ENCODE measurements at places on chromosomes 16 and 17. TPM values are rescaled to one million over a fixed set of nuclear protein-coding genes. Genes with fewer than 3 reads are reported as not detected.

- H3K4me1 ChIP-seq, result no peaks in the 10 kb centered on the region
- no peak for DNase-seq
- H3K27me3 ChIP-seq, result no peaks in the 10 kb centered on the region
- H3K4me3 ChIP-seq, result no peak overlapping the region
These were observed 19.1 kb downstream of the WWOX start for GRCh38 chr16:78118469-78119025.

DNA sequence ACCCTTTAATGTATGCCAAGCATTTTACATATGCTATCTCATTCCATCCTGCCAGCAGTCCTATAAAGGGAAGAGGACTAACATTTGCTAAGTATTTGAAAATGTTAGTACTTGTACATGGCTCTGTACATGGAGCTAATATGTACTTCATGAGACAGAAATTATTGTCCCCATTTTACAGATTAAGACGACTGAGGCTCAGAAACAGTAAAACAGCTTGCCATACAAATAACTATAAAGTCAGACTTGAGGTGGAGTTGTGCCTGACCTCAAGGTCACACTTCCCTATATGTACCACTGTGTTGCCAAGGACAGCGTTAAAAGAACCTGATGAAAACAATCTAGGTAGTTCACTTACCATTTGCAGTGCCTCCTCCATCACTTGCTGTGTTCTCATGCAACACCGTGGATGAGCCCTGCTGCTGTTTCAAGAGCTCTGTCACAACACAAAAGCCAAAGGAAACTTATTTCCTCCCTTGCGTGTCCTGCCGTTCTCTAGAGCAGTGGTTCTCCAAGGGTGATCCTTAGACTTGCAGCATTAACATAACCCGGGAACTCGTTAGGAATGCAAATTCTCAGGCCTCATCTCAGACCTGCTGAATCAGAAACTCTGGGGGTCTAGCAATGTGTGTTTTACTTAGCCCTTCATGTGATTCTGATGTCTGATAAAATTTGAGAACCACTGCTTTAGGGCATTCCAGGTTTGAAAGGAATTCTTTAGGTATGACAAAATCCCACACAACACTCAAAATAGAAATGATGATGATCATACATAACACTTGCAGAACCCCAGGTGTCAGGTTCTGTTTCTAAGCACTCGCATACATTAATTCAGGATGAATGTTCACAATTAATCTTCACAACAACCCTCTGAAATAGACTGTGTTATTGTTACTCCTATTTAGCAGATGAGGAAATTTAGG is 51.2 kb upstream of the MTMR4 start:
- no peak overlapping the region for H3K4me3 ChIP-seq
- no peaks in the 10 kb centered on the region for H3K36me3 ChIP-seq
- H3K27ac ChIP-seq, result no peak overlapping the region
- H3K27me3 ChIP-seq, result no peaks in the 10 kb centered on the region
- H3K4me1 ChIP-seq, result no peaks in the 10 kb centered on the region

DNA sequence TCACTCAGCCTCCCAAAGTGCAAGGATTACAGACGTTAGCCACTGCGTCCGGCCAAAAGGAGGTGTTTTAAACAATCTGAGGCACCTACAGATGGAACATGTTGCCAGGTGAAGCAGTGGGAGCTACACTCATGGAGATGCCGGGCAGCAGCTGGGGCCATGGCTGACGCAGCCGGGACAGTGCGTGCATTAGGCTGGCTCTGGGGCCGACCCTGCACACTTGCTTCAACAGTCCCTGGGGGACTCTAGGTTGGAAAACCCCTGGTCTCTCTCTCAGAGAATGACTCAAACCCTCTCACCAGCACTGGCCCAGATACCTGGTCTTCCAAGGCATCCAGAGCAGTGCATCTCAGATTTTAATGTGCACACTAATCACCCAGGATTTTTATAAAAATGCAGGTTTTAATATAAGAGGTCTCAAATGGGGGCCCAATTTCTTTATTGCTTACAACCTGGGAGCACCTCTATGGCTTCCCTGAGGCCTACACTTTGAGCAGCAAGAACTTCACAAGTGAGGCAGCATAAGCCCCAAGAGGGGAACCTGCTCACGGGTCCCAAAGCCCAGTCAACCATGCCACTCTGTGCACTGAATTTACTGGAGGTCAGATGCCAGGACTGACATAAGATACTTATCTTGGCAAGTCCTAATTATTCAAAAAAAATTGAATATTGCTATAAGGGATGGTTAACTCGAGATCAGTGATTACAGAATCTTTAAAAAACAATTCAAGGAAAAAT is 70.8 kb upstream of the TRAP1 start:
- no peaks in the 10 kb centered on the region for H3K4me1 ChIP-seq
- H3K27me3 ChIP-seq, result no peaks in the 10 kb centered on the region
- H3K4me3 ChIP-seq, result no peak overlapping the region
- H3K27ac ChIP-seq, result no peak overlapping the region

DNA sequence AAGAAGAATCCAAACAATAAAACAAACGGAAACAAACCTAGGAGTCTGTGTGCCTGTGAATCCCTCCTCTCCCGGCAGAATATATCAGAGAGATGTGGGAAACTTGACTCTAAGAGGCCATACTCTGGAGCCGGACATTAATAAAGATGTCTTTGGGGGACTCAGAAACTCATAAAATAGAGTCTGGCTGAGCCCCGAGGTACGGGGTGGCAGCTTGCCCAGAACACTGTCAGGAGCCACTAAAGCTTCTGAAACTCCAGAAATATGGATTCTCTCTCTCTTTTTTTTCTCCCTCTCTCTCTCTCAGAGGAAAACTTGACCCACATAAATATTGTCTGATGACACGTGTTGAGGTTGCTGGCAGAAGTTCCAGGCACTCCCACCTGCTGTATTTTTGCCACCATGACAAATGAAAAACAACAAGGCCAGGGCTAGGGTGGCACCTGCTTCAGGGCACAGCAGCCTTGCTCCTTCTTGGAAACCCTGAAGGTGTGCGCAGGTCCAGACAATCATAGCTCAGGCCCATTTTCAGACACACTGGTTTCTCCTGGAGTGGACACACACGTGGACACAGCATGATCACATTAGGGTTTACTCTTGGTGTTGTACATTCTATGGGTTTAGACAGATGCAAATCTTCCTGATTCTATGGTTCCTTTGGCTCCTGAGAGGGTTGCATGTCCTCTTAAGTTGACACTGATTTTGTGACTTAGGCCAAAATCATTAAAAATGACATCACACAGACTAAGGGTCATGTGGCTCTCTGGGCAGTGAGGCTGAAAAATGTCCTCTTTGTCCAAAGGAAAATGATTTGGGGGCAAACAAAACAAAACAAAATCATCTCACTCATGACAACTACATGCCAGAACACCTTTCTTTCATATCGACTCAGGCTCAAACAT is 282.6 kb upstream of the IRX3 start:
- H3K27me3 ChIP-seq, result no peaks in the 10 kb centered on the region
- no peaks in the 10 kb centered on the region for H3K36me3 ChIP-seq
- no peaks in the 10 kb centered on the region for H3K4me1 ChIP-seq
- no peak overlapping the region for H3K4me3 ChIP-seq
- H3K27ac ChIP-seq, result no peak overlapping the region
- DNase-seq, result no peak

- no peak for DNase-seq
- no peak overlapping the region for H3K4me3 ChIP-seq
- H3K27ac ChIP-seq, result no peak overlapping the region
- peaks cover 7% of the 10 kb centered on the region for H3K4me1 ChIP-seq
- no peaks in the 10 kb centered on the region for H3K27me3 ChIP-seq
- no peaks in the 10 kb centered on the region for H3K36me3 ChIP-seq
These were observed 19.2 kb downstream of the CYB561 start for GRCh38 chr17:63426917-63427308.

GRCh38 chr17:79645777-79646088 is 34.9 kb upstream of the RBFOX3 start:
- H3K36me3 ChIP-seq, result no peaks in the 10 kb centered on the region
- no peak overlapping the region for H3K27ac ChIP-seq
- peaks cover 2% of the 10 kb centered on the region for H3K27me3 ChIP-seq
- no peak overlapping the region for H3K4me3 ChIP-seq

DNA sequence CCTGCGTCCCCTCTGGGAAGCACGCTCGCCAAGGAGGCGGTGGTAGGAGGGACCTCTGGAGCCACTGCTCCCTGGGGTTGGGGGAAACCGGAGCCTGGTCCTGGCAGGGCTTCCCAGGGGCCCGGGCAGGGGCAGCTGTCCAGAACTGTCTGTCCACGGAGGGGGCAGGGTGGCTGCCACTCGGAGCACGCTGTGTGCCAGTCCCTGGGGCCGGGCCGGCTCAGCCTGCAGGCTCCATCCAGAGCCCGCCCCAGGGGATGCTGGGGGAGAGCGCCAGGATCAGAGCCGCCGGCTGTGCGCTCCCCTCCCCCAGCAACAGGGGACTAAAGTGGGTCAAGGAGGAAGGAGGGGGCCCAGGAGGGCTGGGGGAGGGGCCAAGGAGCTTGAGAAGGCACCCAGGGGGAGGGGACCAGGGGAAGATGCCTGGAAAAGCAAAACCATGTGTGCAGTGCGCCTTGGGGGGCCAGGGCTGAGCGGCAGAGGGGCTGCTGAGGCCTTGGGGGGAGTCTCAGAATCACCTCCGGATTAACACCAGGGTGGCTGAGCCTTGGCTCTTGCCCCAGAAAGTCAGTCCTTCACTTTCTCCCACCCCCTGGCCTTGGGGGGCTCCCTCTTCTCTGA is 21.3 kb downstream of the ZNF423 start:
- peak; percentile 90 for DNase-seq
- H3K4me1 ChIP-seq, result no peaks in the 10 kb centered on the region
- peaks cover 29% of the 10 kb centered on the region for H3K27me3 ChIP-seq
- no peaks in the 10 kb centered on the region for H3K36me3 ChIP-seq
- peak overlapping the region; percentile 25 for H3K4me3 ChIP-seq

DNA sequence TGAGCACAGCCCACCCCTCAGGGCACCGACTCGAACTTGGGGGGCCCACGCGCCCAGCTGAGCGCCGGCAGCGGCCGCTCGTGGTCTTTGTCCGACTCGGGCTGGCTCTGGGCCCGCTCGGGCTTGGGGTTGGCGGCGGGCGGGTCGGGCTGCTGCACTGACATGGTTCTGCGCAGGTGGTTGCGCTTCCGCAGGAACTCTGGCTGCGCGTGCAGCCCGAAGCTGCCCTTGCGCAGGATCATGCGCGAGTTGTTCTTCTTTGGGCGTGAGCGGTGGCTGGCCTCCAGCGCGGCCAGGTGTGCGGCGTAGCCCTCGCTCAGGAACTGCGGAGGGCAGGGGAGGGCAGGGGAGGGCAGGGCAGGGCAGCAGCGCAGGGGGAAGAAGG is 11.1 kb downstream of the PIMREG start:
- peak overlapping the region; percentile 13 for H3K4me3 ChIP-seq
- H3K4me1 ChIP-seq, result no peaks in the 10 kb centered on the region
- no peaks in the 10 kb centered on the region for H3K27me3 ChIP-seq
- peak overlapping the region; percentile 81 for H3K27ac ChIP-seq

DNA sequence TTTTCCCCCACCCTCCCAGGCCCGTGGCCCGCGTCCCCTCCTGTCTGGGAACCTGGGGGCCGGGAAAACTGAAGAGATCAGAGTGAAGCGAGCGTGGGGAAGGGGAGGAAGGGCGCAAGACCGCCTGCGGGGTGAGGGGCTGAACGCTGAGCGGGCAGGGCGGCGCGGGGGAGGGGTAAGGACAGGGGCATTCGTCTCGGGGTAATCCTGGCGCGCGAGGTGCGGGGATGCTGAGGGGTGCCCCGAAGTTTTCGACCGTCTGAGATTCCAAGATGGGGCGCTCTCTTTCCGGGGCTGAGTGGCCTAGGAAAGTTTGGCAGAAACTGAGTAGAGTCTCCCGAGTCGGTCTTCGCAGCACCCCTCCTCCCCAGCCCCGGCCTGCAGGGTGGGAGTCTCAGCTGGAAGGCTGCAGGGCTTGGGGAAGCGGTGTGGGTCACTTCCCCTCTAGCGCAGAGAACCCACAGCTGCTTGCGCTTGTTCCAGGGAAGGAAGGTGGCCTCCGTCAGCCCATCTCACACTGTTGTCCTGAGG is 555 bp downstream of the TTYH2 start:
- peak overlapping the region; percentile 42 for H3K4me3 ChIP-seq
- H3K27ac ChIP-seq, result no peak overlapping the region
- H3K4me1 ChIP-seq, result peaks cover 17% of the 10 kb centered on the region

GRCh38 chr16:49268667-49269066 is 13.0 kb downstream of the CBLN1 start:
- no peak for DNase-seq
- peaks cover 2% of the 10 kb centered on the region for H3K27me3 ChIP-seq
- H3K36me3 ChIP-seq, result no peaks in the 10 kb centered on the region
- no peak overlapping the region for H3K4me3 ChIP-seq
- H3K27ac ChIP-seq, result no peak overlapping the region
- no peaks in the 10 kb centered on the region for H3K4me1 ChIP-seq

GRCh38 chr16:28313587-28313986 is 21.3 kb downstream of the SBK1 start:
- peaks cover 3% of the 10 kb centered on the region for H3K36me3 ChIP-seq
- no peak overlapping the region for H3K27ac ChIP-seq
- no peak overlapping the region for H3K4me3 ChIP-seq
- peaks cover 50% of the 10 kb centered on the region for H3K4me1 ChIP-seq
- no peaks in the 10 kb centered on the region for H3K27me3 ChIP-seq

GRCh38 chr17:69069226-69069750 is 8.6 kb upstream of the ABCA9 start:
- H3K27ac ChIP-seq, result no peak overlapping the region
- H3K27me3 ChIP-seq, result no peaks in the 10 kb centered on the region
- no peaks in the 10 kb centered on the region for H3K36me3 ChIP-seq
- no peak overlapping the region for H3K4me3 ChIP-seq
- H3K4me1 ChIP-seq, result peaks cover 2% of the 10 kb centered on the region

DNA sequence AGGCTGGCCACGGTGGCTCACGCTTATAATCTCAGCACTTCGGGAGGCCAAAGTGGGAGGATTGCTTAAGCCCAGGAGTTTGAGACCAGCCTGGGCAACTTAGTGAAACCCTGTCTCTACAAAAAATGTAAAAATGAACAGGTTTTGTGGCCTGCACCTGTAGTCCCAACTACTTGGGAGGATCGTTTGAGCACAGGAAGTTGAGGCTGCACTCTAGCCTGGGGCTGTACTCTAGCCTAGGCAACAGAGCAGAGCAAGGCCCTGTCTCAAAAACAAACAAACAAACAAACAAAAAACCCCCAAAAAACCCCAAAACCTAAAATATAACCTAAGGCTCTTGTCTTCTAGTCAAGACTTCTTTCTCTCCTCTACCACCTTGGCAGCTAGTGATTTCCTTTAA is 7.4 kb upstream of the HIGD1B start:
- H3K27me3 ChIP-seq, result no peaks in the 10 kb centered on the region
- H3K4me3 ChIP-seq, result no peak overlapping the region
- DNase-seq, result no peak
- peaks cover 2% of the 10 kb centered on the region for H3K4me1 ChIP-seq
- H3K36me3 ChIP-seq, result no peaks in the 10 kb centered on the region
- H3K27ac ChIP-seq, result peak overlapping the region; percentile 36

GRCh38 chr17:75288770-75289114 is 491 bp downstream of the SLC25A19 start:
- H3K4me3 ChIP-seq, result peak overlapping the region; percentile 79
- H3K36me3 ChIP-seq, result peaks cover 20% of the 10 kb centered on the region
- no peak for DNase-seq
- H3K27me3 ChIP-seq, result no peaks in the 10 kb centered on the region

The GRIN2A gene
- polyA plus RNA-seq, result 0.25 TPM

The DOC2A gene
- polyA plus RNA-seq, result 1.3 TPM

The DYNC1LI2 gene
- polyA plus RNA-seq, result 44.9 TPM

The MT1M gene
- polyA plus RNA-seq, result 97.7 TPM
